Right lung (tissue), 10 donors: ENCODE measurements at places on chromosomes 12 and 14. TPM values are rescaled to one million over a fixed set of nuclear protein-coding genes. Genes with fewer than 3 reads are reported as not detected.
A peak's percentile ranks its signal among the peaks of the same experiment; 100 is the strongest.

DNA sequence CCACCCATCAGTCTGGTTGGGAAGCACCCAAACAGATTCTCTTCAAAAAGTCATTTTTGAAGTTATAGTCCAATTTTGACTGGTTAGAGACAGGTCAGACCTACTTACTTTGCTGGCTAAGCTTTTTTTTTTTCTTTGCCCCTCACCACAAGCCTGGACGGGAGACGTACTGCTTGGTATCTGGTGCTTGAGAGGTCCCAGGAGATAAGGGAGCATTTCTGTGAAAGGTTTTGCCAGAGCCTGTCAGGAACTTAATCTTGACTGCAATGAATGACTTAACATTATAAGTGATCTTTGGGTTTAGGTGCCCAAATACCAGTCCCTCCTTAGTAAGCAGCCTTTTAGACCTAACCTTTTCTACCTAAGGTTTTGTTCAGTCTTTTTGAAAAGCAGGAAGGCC lies 6.3 kb downstream of the MTHFD1 start:
- no peak for DNase-seq

DNA sequence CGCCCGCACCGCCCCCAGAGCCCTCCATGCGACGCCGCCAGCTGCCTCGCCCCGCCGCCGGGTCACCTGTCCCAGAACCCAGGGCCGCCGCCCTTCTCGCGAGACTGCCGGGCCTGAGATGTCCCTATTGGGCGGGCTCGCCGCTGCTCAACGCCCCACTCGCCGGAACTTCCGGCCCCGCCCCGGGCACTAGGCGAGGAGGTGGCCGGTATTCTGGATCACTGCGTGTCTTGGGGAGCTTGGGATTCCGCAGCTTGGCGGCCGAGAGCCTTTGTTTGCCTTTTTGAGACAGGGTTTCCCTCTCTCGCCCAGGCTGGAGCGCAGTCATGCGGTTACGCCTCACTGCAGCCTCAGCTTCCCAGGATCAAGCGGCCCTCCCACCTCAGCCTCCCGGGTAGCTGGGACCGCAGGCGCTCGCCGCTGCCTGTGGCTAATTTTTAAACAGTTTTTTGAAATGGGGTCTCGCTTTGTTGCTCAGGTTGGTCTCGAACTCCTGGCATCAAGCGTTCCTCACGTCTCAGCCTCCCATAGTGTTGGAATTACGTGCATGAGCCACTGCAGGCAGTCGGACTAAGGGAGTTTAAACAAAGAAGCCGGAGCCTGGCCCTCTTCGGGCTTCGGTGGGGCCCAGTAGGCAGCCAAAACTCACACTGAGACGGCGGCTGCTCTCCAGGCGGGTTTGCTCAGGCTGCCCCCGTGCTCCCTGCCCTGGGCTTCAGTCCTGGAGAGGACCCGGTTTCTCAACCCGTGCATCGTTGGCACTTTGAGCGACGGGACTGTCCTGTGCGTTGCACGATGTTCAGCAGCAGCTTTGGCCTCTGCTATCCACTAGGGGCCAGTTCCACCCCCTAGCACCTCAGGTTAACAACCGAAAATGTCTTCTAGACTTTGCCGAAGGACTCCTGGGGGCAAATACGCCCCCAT lies at the start of gene SLC15A4:
SLC15A4 (minus strand) TSS at position 43 of the 924 bp plus-strand sequence; CDS start at position 28, 15 bp downstream.
- DNase-seq = peak; percentile 91

GRCh38 chr12:128033473-128033872 lies 233.5 kb upstream of the TMEM132C start:
- no peak for DNase-seq

DNA sequence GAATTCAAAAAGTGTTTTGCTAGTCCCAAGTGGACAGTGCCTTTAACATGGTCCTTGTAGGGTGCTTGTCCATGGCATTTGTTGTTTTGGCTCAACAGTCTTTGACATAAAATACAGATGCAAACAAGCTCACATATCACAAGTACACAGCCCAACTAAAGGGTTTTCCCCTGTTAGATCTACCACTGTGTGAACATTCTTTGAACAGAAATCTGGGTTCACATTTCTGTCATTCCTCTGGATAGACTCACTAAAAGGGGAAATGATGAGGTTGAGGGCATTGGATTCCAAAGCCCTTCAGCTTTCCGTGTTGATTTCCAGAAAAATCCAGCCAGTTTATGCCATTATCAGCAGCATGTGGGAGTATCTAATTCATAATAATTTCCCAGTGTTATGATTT lies 54.1 kb downstream of the EP400 start:
- no peak for DNase-seq

DNA sequence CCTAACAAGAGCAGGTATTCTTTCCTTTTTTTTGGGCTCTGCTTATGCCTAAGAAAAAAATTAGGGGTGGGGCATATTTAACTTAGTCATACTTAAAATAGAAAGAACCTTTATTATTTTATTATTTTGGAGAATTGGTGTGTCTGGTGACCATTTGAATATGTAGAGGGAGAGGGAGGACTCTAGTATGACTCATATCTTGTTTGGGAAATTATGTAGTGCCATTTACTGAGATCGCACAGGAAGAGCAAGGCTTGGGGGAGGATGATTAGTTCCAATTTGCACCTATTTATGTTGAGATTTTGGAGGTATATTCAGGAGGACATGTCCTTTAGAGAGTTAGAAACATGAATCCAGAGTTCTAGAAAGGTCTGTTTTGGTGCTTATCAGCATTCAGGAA lies 9.9 kb downstream of the ZNF410 start:
- DNase-seq = no peak

The TMTC1 gene
- polyA plus RNA-seq = 1.6 TPM
